ENCODE measurements at places on chromosomes 6 and 20.

GRCh38 chr6:106085984-106086813 lies at the start of gene PRDM1:
TSS of gene PRDM1 (plus strand) at chr6:106086336. CDS start at chr6:106086554, 218 bp downstream.
- no peak for DNase-seq

DNA sequence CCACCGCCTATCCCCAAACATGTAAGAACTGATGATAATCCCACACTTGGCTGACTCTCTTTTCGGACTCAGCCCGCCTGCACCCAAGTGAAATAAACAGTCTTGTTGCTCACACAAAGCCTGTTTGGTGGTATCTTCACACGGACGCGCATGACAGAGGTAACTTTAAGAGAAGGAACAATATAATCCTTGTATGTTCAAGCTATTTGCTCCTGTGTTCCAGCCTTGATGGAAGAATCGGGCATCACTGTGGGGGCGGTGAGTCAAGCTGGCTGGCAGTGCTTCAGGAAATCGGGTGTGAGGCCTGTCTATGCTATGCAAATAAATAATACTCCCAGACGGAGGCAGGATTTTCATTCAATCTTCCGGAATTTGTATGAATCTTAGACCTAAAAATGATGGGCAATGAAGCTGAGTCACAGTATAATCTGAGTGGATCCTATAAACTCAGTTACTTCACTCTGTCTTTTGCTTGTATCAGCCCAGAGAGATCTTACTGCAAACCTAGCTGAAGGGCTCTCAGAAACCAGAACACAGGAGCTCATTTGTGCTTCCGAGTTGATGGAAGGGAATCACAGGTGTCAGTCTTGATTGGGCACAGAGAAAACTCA lies 45.2 kb upstream of the NT5E start:
- DNase-seq: peak; percentile 72

- no peak for DNase-seq
Observed at GRCh38 chr20:665276-665675, 10.3 kb downstream of the SCRT2 start.

- no peak for DNase-seq
Observed at GRCh38 chr6:83221276-83221675, 28.1 kb downstream of the RWDD2A start.

Data from AG09319 (cell line).